ENCODE measurements at places on chromosomes 1 and 21.

- DNase-seq: no peak
These were observed 92.6 kb downstream of the ARHGEF10L start for GRCh38 chr1:17632106-17632505.

DNA sequence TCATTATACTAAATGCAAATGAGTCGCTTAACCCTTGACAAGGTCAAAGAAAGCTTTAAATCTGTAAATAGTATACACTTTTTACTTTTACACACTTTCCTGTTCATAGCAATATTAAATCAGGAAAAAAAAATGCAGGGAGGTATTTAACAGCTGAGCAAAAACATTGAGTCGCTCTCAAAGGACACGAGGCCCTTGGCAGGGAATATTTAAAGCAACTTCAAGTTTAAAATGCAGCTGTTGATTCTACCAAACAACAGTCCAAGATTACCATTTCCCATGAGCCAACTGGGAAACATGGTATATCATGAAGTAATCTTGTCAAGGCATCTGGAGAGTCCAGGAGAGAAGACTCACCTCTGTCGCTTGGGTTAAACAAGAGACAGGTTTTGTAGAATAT is 62.7 kb downstream of the CAPN2 start:
- no peak for DNase-seq

DNA sequence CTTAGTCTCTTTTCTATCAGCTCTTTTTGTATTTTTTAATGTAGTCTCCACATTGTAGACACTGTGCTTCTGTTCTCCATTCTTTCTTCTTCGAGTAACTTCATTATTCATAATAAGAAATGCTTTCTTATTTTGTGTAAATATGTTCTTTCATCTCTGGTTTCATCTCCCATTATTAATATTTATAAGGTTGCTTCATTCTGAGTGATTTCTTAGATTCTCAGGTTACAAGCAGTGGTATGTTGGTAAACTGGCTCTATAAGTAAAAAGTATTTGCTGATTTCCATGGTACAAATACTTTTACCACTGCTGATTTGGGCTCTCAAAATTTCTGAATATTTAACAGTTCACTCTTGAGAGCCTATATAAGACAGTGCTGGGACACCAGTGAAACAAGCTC is 81.3 kb downstream of the CDC14A start:
- no peak for DNase-seq

DNA sequence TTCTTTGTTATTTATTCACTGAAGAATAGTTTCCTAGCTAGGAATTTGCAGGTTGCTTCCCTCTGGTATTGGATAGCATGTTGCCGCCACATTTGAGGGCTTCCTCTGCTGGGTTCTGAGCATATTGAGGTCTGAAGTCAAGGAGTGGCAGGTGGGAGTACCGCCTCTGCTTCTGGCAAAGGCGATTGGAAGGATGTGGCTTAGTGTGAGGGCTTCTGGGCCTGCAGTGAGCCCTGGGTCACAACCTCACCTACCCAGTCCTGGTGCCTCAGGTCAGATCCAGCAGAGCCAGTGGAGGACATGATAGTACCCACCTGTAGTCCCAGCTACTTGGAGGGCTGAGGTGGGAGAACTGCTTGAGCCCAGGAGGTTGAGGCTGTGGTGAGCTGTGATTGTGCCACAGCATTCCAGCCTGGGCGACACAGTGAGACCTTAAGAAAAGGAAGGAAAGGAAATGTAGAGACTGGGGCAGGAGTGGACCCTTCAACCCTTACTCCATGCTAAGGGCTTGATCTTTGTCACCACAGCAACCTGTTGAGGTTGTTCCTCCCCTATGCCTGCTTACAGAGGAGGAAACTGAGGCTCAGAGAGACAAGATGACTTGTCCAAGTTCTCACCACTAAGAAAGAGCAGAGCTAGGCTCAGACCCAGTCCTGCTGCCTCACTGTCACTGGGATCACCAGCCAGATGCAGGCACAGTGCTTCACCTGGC is 22.8 kb downstream of the A3GALT2 start:
- DNase-seq: no peak

DNA sequence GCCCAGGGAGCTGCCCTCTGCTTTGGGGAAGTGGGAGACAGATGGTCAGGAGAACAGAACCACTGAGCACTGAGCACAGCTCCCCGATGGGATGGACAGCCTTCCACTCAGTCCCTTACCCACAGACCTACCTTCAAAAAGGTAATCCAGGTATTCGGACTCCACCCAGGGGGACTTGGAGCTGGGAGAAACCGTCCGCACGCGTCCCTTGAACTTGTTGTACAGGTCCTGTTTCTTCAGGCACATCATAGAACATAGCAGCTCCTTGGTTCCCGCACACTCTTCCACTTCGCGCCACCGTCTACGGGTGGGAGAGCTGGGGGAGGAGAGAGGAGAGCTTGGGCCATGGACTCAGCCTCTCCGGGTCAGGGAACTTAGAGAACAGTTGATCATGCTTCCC is 17.8 kb downstream of the IFNLR1 start:
- no peak for DNase-seq

- DNase-seq: no peak
These were observed 12.4 kb downstream of the ANGEL2 start for GRCh38 chr1:213003256-213003655.

DNA sequence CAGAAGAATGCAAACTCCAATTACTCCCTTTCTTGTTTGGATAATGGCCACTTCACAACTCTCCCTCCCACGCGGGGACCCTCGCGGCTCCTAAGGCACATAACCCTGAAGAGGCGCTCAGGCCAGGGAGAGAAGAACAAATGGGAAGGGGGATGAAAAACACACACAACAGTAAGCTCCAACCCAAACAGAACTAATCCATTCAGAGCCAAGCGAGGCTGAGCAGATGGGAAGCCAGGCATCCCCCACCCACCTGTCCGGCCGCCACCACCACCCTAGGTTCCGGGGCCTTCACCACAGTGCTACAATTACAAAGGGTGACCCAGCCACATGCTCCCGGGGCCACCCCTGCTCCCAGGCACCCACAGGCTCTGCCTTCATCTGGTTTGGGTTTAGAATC is 101.5 kb downstream of the MRPL37 start:
- DNase-seq: no peak

GRCh38 chr1:213201380-213202155 is 150.5 kb downstream of the RPS6KC1 start:
- DNase-seq: no peak

- no peak for DNase-seq
These were observed 123.9 kb downstream of the RRAGC start for GRCh38 chr1:38735651-38736161.

- DNase-seq: no peak
These were observed 11.2 kb downstream of the SERBP1 start for GRCh38 chr1:67418839-67419586.

DNA sequence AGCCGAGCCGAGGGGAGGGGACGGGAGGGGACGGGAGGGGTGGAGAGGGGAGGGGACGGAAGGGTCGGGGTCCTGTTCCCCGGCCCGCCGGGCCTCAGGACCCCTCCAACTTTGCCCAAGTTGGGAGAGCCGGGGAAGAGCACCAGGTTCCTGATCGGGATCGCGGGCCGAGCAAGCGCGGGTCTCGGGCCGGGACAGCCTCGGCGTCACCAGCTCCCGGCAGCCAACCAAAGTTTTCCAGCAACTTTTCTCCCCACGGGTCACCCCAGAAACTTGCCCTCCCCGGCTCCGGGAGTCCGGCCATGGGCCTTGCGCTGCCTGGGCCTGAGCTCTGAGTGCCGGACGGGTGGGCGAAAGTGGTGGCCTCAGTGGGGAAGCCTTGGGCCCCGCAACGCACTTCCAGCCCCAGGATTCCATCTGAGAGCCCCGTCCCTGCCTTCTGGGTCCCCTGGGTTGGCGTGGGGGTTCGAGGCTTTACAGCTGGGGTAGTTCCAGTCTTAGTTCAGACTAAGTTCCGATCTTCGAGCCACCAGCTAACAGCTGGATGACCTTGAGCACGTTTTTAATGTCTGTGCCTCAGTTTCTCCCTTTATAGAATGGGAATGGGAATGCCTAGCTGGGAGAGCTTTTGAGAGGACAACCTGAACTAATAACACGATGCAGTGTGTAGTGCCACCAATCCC is 458 bp downstream of the ZC3H12A start:
- no peak for DNase-seq

Measured in putamen (tissue), 1 donor.